PC-3 (cell line): ENCODE measurements at places on chromosomes 5 and 9.

DNA sequence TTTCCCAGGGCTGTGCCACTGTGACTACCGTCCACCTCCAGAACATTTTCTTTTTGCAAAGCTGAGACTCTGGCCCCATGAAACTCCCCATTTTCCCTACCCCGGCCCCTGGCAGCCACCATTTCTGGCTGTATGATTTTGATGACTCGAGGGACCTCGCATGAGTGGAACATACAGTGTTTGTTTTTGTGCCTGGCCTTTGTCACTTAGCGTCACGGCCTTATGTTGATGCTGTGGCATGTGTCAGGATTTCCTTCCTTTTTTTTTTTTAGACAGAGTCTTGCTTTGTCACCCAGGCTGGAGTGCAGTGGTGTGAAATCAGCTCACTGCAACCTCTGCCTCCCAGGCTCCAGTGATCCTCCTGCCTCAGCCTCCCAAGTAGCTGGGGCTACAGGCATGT is 42.7 kb downstream of the ASS1 start:
- DNase-seq: no peak

GRCh38 chr5:151219138-151219537 is 4.8 kb downstream of the CCDC69 start:
- no peak for DNase-seq

DNA sequence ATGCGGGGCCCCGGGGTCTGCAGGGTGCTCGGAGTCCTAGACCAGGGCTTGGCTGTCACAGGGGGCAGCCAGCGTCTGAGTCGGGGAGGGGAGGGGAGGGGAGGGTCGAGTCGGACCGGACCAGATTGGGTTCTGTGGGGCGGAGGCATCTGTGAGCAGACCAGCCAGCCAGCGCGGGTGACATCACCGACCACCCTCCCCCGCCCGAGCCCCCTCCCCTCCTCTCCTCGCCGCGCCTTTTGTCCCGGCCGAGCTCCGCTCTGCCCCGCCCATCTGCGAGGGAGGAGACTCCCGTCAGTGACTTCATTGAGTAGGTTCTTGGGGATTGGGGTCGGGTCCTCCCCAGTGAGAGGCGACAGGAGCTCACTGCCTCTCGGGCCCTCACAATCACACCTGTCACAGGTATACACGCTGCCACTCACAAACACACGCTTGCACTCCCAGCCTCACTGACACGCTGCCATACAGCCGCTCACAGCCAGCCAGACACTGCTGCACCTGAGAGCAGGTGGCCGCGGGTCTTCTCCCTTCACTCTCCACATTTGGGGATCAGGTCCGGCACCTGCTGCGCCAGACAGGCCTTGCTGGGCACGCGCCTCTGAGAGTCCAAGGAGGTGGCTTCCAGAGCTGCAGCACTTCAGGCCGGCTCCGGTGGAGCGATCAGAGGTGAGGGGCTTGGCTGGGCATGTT is 546 bp downstream of the DNAJB5 start:
- DNase-seq: peak; percentile 33

DNA sequence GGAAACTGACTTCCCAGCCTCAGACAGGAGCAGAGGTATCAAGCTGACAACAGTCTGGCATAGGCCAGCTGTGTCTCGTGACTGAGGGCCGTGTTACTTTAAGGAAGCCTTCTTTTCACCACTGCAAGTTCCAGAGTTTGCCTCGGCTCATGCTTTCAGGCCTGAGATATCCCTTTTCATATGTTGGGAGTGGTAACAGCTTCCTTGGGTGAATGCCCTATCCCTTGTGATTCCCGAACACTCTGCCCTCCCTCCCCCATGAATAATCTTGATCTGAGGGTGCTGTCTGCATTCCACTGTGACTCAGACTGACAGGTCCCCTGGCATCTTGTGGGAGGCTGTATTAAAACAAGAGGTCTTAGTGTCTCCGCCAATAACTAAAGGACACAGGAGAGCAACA is 49.7 kb upstream of the ARL15 start:
- DNase-seq: peak; percentile 67

- no peak for DNase-seq
Measured at GRCh38 chr5:133381041-133381440, 231.3 kb downstream of the FSTL4 start.

GRCh38 chr5:38888041-38888440 is 42.2 kb downstream of the OSMR start:
- DNase-seq: no peak
